Mesenteric fat pad (tissue), 1 donor: ENCODE measurements at places on chromosomes 5 and 9.
A peak's percentile ranks its signal among the peaks of the same experiment; 100 is the strongest.

DNA sequence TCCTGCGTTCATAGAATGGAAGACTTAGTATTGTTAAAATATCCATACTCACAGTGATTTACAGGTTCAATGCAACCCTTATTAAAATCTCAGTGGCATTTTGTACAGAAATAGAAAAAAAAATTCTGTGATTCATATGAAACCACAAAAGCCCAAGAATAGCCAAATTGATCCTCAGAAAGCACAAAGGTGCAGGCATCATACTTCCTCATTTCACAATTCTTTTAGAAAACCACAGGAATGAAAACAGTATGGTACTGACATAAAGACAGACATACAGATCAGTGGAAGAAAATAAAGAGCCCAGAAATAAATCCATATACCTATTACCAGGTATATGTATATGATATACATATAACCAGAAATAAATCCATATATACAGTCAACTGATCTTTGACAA, 86.8 kb upstream of the MEGF10 start:
- DNase-seq = no peak

- DNase-seq = no peak
Measured at GRCh38 chr5:65818592-65818991, 96.6 kb downstream of the NLN start.

DNA sequence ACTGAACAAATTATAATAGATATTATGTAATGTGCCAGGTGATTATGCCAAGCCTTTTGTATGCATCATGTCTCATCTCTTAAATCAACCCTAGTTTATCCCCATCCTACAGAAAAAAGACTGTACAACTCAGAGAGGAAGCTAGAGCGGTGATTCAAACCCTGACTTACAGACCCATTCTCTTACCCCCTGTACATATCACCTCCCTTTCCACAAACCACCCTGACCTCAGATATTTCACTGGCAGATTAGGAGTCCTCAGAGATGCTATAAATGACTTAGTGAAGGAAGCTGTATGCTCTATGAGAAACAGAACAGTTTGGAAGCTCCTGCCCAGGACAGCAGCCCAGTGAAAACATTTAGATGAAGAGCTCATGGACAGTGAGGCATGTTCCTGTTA, 79.1 kb upstream of the RARS1 start:
- DNase-seq = no peak

DNA sequence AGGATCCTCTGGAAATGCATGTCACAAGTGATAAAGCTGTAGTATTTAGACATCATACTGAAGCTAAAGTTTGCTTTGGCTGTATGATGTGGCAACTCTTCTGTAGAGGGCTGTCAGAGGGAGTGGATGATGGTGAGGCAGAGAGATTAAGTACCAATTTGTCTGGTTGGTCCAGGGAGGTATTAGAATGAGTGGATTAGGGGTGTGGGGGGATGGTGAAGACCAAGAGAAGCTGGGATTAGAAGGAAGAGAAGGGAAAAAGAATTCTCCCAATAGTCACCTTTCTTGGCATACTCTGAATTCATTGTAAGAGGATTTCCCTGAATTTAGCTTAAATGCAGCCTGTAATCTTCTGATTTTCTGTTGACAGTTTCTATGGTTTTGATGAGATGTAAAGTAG, 3.6 kb downstream of the PCDHAC2 start:
- DNase-seq = no peak

DNA sequence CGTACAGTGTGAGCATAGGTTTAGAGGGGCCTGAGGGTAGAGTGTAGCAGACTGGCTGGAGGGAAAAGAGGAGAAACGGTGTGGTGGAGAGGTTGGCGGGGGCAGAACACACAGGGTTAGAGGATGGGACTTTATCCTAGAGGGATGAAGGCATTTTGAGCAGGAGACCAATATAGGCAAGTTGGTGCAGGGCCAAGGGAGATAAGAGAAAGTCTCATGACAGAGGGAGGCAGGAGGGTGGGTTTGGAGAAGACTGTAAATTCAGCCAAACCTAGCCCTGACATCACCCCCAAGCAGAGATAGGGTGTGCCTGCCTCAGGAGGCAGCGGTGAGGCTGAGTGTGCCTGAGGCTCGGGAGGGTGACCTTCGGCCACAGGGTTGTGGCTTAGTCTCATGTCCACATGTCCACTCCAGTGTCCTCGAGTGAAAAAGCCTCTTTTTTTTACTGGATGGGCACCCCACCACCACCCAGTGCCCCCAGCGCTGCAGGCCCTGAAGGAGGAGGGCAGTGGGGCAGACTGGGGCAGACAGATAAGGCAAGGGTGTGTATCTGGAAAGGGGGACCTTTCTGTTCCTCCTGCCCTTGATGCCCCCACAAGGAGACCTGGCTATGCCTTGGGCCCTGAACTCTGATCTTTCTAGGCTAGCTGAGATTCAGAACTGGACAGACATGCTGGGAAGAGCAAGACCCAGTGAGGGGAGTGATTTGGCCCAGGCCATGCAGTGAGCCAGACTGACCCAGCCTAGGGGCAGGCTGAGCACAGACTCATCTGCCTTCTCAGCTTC, 108.7 kb downstream of the RGS3 start:
- DNase-seq = peak; percentile 73

DNA sequence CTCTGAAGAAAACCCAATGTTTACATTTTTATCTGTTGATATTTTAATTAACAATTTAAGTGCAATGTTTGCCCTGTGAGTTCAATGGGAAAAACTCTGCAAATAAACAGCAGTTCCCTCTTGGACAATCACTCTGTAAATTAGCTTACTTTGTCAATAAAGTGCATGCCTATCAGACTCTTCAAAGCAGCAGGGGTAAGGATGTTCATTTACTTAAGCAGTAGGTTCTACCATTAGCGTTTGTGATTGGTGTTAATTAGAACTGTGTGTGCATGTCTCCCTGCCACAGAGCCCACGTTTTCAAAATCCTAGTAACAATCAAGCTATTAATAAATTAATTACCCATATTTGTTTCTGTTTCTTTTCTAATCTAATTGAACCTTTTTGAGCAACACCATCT, 1921.6 kb upstream of the WWC1 start:
- DNase-seq = no peak

GRCh38 chr9:110073356-110073905, 134.5 kb downstream of the C9orf152 start:
- DNase-seq = no peak

DNA sequence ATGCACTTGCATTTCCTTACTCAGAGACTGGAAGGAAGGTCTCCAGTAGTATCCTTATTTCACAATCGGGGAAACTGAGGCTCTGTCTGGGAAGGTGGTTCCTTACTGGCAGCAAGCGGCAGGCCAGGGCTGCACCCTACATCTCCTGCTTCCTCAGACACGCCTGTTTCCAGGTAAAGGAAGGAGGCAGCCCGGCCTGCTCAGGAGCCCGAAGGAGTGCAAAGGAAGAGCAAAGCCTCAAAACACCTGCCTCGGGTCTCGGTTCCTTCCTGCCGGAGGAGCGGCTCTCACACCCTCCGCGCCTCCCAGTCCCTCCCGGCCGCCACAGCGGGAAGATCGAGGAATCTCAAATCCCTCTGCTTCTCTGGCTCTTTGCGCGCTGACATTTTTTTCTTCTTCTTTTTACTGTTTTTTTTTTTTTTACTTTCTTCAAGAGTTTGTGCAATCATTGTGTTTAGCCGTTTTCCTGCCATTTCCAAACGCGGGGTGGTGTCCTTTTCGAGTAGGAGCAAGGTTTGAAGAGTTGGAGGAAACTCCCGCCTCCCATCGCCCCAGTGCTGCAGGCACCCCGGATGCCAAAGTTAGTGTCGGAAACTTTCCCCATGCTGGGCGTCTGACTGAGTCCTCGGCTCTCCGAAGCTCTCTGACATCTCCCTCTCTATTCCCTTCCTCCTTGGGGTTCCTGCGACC, 1.0 kb downstream of the GGTA1 start:
- DNase-seq = no peak

DNA sequence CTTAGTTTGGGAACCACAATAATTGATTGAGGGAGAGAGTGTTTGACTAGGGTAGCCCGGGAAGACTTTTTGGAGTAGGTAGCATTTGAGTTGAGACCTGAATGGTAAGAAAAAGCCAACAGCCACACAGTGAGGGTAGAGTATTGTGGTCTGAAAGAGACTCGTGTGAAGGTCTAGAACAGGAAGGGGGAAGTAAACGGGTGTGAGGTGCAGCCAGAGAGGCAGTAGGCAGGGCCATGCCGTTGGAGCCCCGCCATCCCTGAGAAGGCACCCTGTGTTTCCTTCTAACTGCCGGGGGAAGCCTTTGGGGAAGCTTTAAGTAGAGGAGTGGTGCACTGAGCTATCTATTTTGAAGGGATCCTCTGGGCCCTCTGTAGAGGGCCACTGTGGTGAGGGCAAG, 3.5 kb upstream of the F2RL2 start:
- DNase-seq = no peak

- DNase-seq = no peak
Measured at GRCh38 chr5:58273711-58274110, 186.2 kb downstream of the PLK2 start.

DNA sequence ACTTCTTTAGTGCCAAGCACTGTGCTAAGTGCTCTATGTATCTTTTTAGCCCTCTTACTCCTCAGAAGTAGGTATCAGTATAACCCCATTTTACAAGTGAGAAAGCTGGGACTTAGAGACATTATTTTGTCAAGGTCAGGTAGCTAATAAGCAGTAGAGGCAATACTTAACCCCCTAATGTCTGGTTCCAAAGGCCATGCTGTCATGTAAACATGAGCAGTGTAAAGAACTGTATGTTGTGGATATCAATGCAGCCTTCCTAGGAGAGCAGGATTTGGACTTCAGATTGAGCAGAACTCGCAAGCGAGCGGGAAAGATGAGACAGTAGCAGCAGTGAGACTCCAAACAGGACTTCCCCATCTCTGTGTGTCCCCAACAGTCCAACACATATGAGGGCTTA, 3.6 kb upstream of the SHROOM1 start:
- no peak for DNase-seq

- DNase-seq = no peak
Measured at GRCh38 chr9:6565312-6565711, 80.2 kb downstream of the GLDC start.

- no peak for DNase-seq
Measured at GRCh38 chr9:20070336-20070735, 281.5 kb upstream of the SLC24A2 start.

- DNase-seq = no peak
Measured at GRCh38 chr9:32906213-32906612, 95.2 kb downstream of the APTX start.

DNA sequence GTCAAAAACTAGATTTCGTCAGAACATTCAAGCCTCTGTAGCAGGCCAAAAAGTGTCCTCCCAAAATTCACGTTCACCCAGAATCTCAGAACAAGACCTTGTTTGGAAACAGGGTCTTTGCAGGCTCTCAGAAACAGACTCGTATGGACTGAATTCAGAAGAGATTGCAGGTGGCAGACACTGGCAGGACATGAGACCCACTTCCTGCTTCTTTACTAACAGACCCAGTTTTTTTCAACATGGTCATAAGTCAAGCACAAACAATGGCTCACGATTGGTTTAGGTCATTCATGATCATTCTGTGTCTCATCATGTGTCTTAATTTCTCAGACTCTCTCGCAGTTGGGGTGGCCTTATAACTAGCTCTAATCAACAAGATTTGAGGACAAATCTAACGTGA, 5.4 kb upstream of the TENT4A start:
- no peak for DNase-seq

- no peak for DNase-seq
Measured at GRCh38 chr5:65161655-65162054, 320.1 kb downstream of the ADAMTS6 start.

DNA sequence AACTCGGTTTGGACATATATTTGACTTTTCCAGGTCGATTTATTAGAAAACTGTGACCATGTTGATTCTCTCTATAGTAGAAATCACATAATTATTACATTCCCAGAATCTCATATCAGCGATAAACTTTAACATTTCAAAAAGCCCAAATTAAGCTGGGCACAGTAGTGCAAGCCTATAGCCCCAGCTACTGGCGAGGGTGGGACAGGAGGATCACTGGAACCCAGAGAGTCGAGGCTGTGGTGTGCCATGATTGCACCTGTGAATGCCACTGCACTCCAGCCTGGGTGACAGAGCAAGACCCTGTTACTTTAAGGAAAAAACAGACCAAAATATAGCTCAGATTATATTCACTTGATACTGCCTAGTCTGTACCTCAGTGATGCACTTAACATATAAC, 128.9 kb downstream of the CPLANE1 start:
- no peak for DNase-seq

- DNase-seq = no peak
Measured at GRCh38 chr5:94969174-94969573, 315.7 kb downstream of the MCTP1 start.

DNA sequence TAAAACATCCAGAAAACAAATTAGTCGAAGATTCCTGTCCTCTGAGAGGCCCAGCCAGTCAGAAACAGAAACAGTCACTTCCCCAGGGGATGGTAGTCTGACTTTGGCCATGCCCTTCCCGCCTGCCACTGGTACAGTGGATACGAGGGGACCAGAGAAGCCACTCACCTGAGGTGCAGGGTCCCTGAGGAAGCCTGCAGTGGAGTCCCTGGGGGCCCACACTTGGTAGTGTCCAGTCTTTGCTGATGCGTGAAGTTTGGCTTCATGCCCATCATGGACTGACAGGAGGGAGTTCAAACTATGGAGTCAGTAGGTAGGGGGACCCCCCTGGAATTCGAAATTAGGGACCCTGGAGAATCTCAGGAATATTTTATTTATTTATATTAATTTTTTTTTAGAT, 147.5 kb downstream of the DAB2IP start:
- peak; percentile 43 for DNase-seq

- DNase-seq = no peak
Measured at GRCh38 chr9:4225291-4226028, 74.4 kb downstream of the GLIS3 start.
